ENCODE measurements at places on chromosomes 5 and 9.
A peak's percentile ranks its signal among the peaks of the same experiment; 100 is the strongest.

GRCh38 chr5:141692919-141693725, 11.1 kb upstream of the ARAP3 start:
- peak; percentile 76 for DNase-seq

DNA sequence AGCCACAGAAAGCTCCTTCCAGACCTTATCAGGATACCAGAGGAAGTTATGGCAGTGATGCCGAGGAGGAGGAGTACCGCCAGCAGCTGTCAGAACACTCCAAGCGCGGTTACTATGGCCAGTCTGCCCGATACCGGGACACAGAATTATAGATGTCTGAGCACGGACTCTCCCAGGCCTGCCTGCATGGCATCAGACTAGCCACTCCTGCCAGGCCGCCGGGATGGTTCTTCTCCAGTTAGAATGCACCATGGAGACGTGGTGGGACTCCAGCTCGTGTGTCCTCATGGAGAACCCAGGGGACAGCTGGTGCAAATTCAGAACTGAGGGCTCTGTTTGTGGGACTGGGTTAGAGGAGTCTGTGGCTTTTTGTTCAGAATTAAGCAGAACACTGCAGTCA, 70.8 kb upstream of the ENTREP1 start:
- DNase-seq = no peak

GRCh38 chr5:73496984-73497457, 1.2 kb upstream of the BTF3 start:
- no peak for DNase-seq

DNA sequence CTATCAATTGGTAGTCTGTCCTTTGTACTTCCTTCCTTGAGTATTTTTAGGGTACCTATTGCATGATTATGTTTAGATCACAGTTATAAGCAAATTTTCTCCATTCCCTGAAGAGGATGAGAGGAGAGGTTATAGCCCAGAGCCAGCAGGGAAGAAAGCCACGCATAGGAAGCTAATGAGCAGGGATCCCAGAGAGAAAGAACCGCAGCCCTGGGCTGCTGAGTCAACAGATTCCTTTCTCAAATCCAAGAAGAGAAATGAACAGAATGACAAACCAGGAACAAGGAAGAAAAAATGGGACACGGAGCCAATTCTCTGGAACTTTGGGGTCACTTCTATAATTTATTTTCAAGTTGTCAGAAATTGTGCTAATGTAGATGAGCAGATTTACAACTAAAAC, 284.5 kb downstream of the RFX3 start:
- DNase-seq = no peak

DNA sequence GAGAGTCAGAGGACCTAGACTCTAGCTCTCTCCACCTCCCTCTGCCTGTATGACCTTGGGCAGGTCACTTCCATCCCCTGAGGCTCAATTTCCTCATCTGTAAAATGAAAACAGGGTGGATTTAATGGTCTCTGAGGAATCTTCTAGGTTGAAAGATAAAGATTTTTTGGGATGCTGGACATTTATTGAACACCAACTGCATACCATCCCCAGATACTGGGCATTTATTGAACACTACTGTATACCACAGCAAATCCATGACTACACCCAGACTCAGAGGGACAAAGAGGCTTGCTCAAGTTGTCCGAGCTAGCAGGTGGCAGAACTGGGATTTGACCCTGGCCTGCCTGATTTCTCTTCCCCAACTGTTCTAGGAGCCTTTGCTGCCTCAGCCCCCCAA, 25.0 kb upstream of the CPLX2 start:
- DNase-seq = no peak

DNA sequence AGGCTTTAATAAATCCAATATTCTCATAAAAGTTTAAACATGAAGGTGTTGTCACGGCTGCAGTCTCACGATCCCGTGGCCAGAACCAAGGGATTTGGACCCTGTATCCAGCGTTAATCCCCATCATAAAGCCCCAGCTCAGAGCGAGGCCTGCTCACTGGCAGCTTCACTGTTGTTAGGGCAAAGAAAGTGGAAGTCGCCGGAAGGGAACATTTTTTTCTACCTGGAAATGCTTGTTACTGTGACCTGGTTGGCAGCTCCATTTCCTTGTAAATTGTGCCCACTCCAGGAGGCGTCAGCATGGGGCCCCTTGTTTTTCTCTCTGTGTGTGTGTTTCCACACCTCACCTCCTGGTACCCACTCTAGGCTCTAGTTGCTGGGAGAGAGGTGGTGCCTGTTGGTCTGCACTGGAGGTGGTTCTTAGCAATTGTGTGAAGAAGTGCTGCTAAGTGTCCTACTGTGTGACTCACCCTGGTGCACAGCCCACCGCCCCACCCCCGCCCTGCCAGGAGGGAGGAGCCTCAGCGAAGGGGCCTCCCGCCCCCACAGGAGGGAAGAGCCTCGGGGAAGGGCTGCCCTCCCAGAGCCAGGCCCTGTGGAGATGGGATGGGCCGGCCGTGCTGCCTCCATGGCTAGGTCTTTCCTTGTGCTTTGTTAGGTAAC, 105.1 kb downstream of the EHMT1 start:
- DNase-seq = no peak

DNA sequence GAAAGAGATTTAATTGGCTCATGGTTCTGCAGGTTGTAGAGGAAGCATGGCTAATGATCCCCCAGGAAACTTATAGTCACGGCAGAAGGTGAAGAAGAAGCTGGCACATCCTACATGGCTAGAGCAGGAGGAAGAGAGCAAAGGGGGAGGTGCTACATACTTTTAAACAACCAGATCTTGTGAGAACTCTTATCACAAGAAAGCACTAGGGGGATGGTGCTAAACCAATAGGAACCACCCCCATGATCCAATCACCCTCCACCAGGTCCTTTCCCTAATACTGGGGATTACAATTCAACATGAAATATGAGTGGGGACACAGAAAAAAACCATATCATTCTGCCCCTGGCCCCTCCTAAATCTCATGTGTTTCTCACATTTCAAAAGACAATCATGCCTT, 147.2 kb upstream of the EPB41L4A start:
- no peak for DNase-seq
